ENCODE measurements at places on chromosomes 12 and 14.

DNA sequence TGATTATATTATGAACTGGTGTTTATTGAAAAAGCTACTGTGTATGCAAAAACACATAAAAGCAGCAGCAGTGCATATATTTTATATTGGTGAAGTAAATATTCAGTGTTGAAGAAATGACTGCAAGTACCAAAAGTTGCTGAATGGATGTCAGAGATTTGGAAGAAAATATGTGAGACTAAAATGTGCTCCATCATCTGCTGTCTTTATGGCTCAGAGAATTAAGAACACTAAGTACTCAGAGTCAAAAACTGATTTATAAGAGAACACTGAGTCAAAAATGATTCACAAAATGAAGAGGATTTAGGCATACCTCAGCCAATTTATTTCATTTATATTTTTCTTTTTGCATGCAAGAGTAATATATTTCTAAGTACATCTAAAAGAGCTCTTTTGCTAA lies 86.3 kb upstream of the PDZRN4 start:
- no peak for DNase-seq

DNA sequence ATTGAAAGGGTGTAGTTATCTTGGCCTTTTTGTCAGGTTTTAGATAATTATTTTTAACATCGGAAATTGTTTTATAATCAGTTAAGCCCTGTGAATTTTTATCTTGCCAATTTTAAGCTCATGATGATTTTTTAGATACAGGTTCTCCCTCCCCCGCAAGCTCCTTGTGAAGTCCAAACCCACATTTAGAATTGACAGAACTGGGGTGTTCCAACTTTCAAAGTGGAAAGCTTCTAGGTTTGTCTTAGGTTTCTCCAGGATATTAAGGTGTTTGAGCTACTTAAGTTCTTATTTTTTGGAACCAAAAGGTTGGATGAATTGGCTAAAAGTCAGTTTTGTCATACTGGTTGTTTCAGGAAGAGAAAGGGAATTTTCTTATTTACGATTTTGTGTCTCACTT lies 49.1 kb downstream of the ATP2A2 start:
- DNase-seq = no peak

GRCh38 chr14:77051116-77051515 lies 22.6 kb upstream of the IRF2BPL start:
- DNase-seq = no peak

GRCh38 chr12:12272869-12273268 lies 6.0 kb upstream of the LRP6 start:
- no peak for DNase-seq

GRCh38 chr12:15688838-15689625 lies 100.2 kb downstream of the EPS8 start:
- DNase-seq = no peak

DNA sequence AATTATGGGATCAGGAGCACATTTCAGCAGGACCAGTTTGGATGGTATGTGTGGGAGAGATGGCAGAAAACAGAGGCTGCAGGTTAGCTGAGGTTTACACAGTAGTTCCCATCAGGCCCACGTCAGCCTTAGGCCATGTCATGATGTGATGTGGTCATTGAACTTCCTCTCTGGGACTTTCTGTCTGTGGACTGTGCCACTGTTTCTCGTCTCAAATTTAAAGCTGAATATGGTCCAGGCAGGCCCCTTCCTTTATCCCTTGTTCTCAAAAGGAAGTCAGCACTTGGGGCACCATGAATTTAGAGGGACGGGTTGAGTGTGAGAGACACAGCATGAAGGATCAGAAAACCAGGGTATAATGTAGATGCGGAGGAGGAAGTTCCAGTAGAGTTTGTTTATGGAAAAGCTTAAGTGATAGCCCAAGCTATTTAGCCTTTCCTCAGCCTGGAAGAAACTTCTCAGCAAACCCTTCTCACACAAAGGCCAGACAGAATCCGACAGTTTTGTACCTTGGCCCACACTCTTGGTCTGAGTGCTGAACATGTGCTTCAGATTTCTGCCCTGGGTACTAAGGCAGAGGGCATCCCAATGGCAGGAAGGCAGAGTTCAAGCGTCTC lies 3.6 kb upstream of the IGFBP6 start:
- DNase-seq = no peak

GRCh38 chr14:77311217-77311616 lies 9.5 kb downstream of the POMT2 start:
- DNase-seq = no peak

DNA sequence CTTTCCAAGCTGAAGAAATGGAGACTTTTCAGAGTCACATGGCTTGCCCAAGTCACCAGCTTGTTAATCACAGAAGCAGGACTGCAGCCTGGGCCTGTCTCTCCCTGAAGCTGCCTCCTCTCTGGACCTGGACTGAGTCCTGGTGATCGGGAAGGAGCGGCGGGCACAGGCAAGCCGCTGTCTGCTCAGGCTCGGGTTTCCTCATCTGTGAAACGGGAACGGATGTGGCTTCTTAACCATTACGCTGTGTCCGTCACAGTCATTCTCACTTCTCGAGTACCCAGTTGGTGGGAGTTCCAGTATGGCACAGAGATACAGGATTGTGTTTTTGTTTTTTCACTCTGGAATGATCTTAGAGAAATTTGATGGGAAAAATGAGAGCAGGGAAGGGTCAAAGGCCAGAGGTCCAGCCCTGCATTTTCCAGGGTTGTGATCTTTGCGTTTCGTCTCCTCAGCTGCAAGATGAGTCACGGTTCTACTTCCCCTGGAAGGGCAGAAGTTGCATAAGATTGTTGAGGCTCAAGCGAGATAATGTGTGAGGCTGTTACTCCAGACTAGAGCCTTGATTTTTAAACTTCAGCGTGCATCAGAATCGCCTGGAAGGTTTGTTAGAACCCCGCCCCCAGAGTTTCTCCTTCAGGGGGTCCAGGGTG lies 7.6 kb upstream of the LRTM2 start:
- DNase-seq = peak; percentile 73

GRCh38 chr12:26845057-26845666 lies 12.2 kb upstream of the ITPR2 start:
- DNase-seq = peak; percentile 33

- no peak for DNase-seq
Observed at GRCh38 chr12:6458281-6459003, 6.6 kb downstream of the TAPBPL start.

DNA sequence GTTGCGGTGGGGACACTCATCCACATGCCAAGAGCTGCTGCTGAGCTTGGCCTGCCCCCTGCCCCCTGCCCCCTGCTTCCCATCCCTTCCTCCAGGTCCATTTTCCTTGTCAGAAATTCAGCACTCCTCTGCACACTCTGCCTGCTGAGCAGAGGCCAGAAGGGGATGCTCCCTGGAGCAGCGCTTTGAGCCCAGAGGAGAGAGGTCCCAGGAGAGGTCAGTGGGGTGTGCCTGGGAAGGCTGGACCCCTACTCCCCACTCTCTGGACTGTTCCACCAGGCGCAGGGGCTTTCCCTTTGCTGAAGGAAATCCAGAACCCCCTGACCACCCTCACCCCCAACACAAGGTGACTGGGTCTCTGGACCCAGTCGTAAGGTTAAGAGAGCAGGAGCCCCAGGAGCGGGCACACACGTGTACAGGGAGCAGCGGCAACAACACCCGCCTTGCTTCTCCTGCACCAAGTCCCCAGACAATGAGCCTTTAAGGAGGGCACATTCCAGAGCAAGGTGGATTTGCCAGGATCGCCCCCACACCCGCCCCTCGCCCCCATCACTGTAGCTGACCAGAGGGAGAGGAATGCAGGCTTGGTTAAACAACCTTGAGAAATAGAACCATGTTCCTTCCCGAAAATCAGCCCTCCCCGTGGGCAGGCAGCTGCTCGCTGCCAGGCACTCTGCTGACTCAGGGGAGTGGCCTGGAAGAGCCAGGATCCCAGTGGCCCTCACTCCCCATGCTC lies 30.7 kb downstream of the ISCA2 start:
- no peak for DNase-seq

GRCh38 chr14:104882991-104883660 lies 18.1 kb downstream of the CEP170B start:
- DNase-seq = no peak

- no peak for DNase-seq
Observed at GRCh38 chr12:68864604-68865003, 56.6 kb downstream of the MDM2 start.

DNA sequence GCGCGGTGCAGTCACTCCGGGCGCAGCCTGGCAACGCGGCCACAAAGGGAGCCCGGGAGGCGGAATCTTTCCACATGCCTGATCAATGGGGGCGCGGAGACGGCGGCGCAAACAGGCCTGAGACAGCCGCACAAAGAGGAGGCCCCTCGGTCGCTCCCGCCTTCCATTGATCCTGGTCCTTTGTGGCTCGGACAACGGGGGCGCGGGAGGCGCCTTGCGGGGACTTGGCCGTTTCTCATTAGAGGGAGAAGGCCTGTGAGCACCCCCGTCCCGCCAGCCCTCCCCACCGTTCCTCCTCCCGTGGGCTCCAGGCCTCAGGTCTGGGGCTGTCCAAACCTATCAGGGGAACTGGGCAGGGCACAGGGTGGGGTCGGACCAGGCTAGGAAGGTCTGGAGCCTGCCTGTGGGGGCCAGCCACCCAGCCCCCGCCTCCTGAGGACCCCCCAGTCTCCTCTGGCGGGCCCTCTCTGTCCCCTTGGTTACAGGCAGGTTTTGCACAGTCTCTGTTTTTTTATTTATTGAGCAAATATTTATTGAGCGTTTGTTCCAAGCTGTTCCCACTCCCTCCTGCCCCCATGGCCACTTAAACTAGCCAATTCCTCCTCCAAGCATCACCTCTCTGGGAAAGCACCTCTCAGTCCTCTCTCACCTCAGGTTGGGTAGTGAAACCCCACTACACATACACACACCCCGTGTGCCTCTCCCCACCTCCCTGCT lies 29.0 kb upstream of the MSI1 start:
- DNase-seq = no peak

GRCh38 chr12:132488127-132489077 lies 1.5 kb upstream of the FBRSL1 start:
- DNase-seq = no peak

DNA sequence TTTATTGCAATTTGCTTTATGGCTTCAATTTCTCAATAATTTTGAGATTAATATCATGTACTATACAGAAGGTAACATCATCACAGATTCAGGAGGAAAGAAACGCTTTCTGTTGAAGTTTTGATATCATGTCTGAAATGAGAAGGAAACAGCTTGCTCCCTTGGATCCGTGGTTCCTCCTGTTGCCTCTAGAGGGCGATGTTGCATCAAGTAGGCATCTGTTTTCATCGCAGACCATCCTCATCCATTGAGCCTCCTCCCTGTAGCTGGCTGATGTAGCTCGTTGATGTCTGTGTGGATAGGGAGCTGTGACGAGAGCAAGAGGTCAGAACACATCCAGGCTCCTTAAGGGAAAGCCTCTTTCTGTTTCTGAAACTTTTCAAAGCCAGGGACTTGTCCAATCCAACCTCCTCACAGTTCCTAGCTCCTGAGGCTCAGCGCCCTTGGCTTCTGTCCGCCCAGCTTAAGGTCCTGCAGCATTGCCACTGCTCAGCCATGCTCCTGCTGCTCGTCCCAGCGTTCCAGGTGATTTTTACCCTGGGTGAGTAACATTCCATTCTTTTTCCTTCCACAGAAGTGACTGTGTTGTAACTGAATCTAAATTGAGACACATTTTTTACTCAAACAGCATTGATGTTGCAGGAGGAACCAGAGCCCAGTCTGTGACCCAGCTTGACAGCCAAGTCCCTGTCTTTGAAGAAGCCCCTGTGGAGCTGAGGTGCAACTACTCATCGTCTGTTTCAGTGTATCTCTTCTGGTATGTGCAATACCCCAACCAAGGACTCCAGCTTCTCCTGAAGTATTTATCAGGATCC lies 304.8 kb upstream of the OR4E1 start:
- peak; percentile 12 for DNase-seq

- no peak for DNase-seq
Observed at GRCh38 chr12:132253698-132254480, 75.5 kb downstream of the GALNT9 start.

GRCh38 chr12:89856431-89856830 lies 147.8 kb upstream of the ATP2B1 start:
- DNase-seq = peak; percentile 28

DNA sequence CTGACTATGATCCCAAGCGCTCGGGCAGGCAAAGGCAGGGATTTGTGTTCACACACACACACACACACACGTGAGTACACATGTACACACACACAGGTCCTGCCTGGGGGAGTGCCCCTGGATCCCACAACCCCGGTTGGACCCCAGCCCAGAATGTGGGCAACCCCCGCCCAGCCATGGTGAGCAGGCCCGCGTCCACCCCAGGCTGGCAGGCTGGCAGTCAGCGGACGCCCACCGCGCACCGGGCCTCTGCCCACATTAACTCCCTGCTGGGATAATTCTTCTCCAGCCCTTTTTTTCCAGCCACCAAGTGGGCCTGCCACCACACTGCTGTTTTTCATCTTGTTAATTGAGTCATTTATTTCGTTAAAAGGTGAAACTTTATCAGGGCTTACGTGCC lies 256.2 kb downstream of the BCL11B start:
- DNase-seq = no peak

GRCh38 chr12:105429511-105429910 lies 99.0 kb downstream of the C12orf75 start:
- DNase-seq = no peak

DNA sequence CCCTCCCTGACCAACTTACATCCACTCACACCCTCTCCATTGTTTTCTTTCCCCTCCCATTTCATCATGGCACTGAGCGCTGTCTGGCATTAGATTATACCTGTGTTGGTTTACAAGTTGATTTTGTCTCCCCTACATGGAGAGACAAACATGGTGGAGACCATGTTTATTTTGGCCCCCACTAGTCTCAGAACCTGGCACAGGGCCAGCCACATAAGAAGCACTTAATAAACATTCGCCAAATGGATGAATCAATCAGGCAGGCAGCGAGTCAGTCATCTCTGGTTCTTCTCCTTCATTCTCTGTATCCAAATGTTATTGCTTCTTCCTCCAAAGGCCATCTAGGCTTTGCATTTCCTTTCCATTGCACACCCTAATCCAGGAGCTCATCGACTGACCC lies 177.4 kb downstream of the DPF3 start:
- no peak for DNase-seq

- DNase-seq = no peak
Observed at GRCh38 chr12:78406828-78407227, 457.7 kb upstream of the SYT1 start.

DNA sequence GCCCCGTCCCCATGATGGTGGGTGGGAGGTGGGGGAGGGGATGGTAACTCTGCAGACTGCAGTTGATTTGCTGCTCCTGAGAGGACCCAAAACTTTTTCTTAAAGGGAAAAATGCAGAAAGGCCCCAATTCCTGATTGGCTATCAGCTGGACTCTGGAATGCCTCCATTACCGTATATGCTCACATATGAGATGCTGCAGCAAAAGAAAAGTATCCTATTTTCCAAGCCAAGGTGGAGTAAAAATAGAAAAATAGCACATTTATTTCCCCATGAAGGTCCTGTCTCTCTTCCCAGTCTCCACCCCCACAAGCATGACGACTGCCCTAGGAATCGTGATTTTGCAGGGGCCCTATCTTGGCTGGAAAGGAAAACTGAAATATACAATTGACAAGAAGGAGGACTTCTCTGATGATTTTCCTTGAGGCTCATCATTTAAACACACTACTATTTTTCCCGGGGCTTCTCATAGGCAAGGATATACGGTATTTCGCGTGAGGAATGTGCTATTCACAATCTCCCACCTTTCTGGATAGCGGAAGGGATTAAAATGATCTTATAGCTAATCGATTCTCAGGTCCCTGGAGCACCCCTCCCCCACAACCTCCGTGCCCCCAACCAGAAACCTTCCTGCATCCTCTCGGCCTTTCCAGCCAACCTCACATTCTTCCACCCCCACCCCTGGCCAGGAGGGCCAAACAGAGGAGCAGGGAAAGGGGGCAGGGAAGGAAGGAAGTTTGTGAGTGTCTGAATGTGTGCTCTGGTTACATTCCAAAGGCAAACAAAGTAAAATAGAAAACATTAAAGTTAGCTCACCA lies 138.9 kb upstream of the CCND2 start:
- no peak for DNase-seq

Measured in HTR-8/SVneo (cell line).